Urothelium cell line (cell line): ENCODE measurements at places on chromosomes 16 and 17.

DNA sequence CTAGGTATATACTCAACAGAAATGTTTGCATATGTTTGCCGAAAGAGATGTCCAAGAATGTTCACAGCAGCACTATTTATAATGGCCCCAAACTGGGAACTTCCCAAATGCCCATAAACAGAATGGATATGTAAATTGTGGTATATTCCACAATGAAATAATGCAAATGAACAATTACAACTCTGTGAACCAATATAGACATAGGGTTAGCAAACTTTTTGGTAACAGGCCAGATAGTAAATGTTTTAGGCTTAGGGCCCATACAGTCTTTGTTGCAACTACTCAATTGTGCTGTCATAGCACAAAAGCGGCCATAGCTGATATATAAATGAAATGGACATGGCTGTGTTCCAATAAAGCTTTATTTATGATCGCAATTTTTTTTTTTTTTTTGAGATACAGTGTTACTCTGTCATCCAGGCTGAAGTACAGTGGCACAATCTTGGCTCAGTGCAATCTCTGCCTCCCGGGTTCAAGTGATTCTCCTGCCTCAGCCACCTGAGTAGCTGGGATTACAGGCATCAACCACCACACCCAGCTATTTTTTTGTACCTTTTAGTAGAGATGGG lies 16.5 kb downstream of the XYLT1 start:
- DNase-seq: no peak

- peak; percentile 77 for DNase-seq
These were observed 21.1 kb upstream of the TFAP4 start for GRCh38 chr16:4293822-4294457.

DNA sequence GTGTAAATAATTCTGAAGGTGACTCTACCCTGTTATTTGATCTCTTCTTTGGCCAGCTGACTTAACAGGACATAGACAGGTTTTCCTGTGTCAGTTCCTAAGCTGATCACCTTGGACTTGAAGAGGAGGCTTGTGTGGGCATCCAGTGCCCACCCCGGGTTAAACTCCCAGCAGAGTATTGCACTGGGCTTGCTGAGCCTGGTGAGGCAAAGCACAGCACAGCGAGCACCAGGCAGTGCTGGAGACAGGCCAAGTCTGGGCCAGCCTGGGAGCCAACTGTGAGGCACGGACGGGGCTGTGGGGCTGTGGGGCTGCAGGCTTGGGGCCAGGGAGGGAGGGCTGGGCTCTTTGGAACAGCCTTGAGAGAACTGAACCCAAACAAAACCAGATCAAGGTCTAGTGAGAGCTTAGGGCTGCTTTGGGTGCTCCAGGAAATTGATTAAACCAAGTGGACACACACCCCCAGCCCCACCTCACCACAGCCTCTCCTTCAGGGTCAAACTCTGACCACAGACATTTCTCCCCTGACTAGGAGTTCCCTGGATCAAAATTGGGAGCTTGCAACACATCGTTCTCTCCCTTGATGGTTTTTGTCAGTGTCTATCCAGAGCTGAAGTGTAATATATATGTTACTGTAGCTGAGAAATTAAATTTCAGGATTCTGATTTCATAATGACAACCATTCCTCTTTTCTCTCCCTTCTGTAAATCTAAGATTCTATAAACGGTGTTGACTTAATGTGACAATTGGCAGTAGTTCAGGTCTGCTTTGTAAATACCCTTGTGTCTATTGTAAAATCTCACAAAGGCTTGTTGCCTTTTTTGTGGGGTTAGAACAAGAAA lies 5.1 kb downstream of the STH start:
- peak; percentile 29 for DNase-seq

- no peak for DNase-seq
These were observed 10.2 kb downstream of the GABARAPL2 start for GRCh38 chr16:75576384-75576811.

- DNase-seq: no peak
These were observed 12.0 kb downstream of the GSG1L start for GRCh38 chr16:28051486-28051885.

DNA sequence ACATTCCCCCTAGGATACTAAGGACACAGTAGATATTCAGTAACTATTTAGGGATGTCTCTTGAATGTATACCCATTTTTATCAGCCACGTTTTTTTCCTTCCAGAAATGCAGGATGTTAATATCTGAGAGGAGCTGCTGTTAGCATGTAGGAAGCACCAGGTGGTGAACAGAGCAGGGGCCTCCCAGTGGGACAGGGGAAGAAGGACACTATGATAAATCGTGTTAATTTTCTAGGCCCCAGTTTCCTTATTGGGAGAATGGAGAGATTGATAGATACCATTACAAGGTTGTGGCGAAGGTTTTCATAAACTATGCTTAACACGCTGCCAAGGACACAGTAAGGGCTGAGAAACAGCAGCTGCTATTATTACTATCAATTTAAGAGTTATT lies 45.4 kb downstream of the PRSS54 start:
- no peak for DNase-seq

DNA sequence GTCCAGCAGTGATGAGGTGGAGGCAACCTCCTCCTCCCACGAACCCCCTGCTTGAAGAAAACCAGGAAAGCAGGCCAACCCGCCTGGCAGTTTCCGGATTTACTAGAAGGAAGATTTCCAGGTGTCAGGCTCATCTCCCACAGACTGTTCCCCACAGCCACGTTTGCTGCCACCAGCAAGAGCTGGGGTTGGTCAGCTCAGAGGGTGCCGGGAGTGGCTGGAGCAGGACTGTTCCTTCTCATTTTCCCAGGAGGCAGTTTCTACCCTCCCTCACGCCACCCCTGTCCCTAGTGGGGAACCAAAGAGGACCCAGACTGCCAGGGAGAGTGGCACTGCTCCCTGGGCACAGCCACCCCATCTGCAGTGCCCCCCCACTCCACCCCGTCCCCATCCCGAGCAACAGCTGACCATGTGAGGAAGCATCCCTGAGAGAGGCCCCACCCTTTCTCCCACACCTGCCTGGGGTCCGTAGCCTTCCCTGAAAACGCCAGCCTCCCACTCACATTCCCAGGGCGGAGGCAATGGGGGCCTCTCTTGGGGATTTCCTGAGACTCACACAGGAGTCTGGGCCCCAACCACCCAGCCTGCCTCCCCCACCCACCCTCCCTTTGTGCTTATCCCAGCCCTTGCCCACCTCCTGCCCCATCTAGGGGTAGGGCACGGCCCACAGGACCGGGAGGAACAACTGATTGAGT lies 5.9 kb downstream of the KRT17 start:
- DNase-seq: no peak

DNA sequence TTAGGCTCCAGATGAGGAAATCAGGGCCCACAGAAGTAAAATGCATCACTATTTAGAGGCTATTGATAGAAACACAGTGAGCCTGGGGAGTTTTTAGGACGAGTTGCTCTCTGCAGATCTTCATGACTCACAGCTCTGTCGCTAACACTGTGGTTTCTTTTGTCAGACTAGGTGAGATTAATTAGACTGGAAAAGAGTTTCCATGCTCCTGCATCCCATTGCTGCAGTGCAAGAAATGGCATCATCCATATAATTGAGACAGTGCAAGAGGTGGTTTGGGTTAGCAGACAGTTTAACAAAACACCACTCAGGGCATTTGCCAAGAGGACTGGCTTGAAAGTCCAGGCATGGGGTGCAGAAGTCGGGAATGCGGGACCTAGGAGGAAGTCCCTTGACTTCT lies 198.8 kb upstream of the CACNG5 start:
- peak; percentile 30 for DNase-seq

DNA sequence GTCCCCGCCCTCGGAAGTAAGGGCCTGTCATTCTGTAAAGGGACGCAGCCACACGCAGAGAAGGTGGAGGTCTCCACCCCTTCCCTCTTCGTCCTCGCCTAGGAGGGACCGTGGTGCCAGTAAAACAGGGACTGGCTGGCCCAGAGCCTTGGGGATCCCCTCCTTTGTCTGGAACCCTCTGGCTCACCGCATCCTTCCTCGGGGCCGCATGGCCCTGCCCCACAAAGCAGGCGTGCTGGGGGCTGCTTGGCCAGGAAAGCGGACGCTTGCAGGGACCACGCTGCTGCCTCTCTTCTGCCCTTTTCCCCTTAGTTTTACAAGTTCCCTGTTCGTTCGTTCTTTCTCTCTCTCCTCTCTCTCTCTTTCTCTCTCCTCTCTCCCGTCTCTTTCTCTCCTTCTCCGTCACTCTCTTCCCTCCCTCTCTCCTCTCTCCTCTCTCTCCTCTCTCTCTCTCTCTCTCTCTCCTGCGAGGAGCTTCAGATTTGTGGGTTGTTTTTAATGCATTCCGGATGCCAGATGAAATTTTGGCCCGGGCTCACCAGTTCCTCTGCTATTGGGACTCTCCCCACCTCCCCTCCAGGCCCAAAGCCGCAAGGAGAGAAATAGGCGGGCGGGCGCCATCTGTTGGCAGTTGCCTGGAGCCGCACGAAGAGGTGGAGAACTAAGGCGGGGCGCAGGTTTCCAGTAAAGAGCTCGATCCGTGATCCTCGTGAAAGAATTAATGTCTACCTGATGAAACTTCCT lies 35.1 kb upstream of the CDRT4 start:
- DNase-seq: peak; percentile 75

GRCh38 chr17:80097844-80098691 lies 3.3 kb upstream of the GAA start:
- DNase-seq: no peak

GRCh38 chr16:83574388-83574787 lies 233.4 kb upstream of the HSBP1 start:
- DNase-seq: peak; percentile 36

GRCh38 chr17:1907909-1908698 lies 78.3 kb downstream of the RPA1 start:
- DNase-seq: no peak

GRCh38 chr17:32452281-32452680 lies 8.0 kb downstream of the PSMD11 start:
- DNase-seq: no peak

- DNase-seq: peak; percentile 38
These were observed 1.4 kb upstream of the SLC5A11 start for GRCh38 chr16:24844101-24845030.

DNA sequence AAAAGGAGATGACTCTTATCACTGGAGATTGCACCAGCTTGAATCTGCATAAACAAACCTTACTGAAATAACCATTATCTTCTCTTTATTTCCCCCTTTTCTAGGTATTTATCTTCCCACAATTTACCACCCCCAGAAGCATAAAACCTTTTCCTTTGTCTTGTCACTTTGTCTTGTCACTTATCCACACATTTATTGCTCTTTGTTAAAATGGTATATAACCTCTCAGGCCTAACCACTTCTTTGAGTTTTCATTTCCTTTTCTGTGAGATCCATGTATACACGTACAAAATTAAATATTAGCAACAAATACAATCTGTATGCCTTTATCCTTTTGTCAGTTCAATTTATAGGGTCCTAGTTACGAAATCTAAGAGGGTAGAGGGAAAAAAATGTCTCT lies 122.9 kb downstream of the CACNG3 start:
- no peak for DNase-seq

- no peak for DNase-seq
These were observed 3.8 kb downstream of the NLK start for GRCh38 chr17:28046034-28046825.

DNA sequence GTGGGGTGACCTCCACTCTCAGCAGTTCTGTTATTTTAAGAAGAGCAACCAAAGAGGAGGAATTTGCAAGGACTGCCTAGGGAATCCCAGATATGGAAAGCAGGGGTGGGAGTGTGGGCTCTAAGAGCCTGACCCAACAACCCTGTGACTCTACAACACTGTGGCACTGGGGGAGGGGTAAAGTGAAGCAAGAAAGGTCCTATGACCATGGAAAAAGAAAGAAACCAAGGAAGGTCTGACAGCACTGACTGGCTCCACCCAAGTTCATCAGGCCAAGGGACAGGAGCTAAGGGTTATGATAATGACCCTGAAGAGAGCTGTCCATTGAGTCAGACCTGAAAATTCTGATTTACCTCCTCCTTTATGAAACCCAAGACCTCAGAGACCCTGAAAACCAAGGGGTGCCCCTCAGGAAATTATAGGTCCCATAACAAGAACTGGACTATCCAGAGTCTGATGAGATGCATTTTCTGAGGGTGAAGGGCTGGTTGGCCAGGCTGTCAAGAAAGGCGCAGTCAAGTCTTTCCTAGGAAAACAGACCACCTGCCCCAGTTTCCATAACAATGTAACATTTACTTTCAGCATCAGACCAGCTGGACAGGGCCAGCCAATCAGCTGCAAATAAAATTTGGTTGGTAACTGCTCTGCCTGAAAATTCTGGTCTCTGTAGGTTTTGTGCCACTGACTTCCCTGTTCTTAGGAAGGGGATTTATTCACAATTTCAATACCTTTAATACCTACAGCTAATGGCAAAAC lies 53.8 kb upstream of the MTMR4 start:
- DNase-seq: no peak

DNA sequence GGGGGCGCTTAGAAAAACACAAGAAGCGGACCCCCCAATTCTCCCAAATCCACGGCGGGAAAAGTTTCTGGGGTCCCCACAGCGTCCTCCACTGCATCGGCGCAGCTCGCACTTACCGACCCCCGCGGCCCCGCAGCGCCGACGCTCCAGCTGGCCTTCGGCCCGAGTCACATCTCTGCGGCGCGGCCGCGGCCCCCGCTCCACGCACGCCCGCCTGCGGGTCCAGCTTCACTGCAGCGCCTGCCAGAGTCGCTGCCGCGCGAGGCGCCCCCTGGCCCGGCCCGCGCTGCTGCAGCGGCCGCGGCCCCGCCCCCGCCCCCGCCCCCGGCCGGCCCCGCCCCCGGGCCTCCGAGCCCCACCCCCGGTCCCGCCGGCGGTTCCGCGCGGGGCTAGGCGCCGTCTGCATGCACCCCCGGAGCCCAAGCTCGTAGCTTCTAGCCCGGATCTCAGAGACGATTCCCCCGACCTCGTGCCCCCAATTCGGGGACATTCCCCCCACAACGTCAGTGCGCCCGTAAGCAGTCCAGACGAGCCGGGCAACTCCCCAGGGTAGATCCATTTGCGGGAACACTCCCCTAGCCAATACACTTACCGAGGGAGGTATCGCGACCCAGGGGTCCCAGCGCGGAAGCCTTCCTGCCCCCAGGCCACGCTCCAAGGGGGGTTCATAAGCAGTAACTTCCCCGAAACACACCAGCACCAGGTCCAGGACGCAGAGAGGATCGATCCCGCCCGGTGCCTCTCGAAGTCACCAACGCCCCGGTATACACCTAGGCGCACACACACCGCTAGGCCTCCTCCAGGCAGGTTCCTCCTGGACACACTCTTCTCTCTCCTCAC lies at the start of gene GPRC5B:
Gene GPRC5B (minus strand): TSS at position 238 of the 840 bp plus-strand sequence. CDS start 12,003 bp downstream, outside the sequence.
- peak; percentile 77 for DNase-seq

DNA sequence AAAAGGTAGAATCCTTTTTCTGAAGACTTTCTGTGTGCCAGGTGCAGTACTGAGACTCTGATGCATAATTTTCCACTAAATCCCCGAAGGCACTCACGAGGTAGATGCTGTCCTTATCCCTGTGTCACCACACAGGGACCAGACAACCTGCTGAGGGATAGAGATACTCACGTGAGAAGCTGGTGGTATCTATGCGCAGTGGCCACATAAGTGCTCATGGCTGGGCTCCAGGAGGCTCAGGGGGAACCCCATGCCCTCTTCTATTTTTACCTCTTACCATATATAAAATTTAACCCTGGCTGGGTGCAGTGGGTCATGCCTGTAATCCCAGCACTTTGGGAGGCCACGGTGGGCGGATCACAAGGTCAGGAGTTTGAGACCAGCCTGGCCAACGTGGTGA lies 38.3 kb downstream of the NT5M start:
- no peak for DNase-seq

GRCh38 chr17:47172696-47173565 lies 16.2 kb downstream of the CDC27 start:
- DNase-seq: no peak
